ENCODE measurements at places on chromosomes 4 and X.
A peak's percentile ranks its signal among the peaks of the same experiment; 100 is the strongest.

- no peak for DNase-seq
These were observed 339.1 kb downstream of the ARHGAP10 start for GRCh38 chr4:148071009-148071408.

DNA sequence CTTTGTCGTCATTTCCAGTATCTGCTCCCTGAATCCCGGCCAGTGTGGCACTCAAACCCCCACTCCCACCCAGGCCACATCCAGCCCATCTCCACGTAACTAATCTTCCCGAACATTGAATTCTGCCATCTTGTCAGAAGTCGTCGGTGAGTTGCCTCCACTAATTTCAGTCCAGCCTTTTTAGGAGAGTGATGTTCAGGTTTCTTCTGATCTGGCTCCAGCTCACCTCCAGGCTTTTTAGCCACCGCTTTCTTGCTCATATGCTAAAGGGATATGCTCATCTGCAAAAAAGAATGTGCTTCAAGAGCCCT lies 1.3 kb downstream of the TMEM165 start:
- DNase-seq, result peak; percentile 52

DNA sequence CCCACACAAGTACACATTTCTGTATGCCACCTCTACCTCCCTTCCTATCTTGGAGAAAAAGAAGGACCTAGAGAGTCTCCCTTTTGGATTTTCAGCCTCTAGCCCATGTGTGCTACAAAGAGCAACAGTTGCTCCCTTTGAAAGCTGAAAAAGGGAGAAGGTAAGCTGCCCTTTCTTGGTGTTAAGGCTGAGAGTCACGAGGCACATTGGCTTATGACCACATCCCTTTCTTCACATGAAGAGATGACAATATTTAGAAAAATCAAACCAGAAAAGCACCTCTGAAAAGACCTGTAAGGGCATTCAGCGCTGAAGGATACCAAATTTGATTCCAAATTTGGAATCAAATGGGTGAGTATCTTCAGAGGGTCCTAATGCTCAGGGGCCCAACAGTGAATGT lies 6.4 kb upstream of the FGFBP1 start:
- DNase-seq, result no peak

DNA sequence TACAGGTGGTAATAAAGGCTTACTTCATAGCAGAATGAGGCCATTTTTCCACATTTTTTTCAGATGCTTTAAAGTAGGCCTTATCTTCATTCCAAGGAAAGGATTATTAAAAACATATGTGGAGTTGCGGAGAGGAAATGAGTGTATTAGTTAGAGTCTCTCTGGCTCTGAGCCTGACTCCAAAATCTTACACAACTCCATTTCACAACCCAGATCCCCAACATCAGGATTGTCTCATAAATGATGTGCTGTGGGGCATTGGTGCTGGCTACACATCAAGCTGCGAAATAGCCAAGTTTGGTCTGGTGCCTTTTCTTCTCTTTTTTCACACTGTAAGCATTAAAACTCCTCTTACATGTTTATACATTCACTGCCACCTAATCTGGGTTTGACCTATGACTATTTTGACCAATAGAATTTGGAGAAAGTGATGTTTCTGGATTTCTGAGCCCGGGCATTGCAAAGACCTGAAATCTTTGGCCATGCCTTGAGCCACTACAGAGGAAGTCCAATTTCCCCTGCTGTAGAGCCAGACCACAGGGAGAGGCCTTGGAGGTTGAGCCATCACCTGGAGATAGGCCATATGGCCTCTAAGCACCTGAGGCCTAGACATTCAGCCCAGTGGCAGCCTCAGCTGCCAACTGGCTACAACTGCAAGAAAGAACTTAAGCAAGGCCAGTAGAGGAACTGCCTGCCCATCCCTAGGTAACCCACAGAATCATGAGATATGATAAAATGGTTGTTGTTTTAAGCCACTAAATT lies 16.7 kb upstream of the SOD3 start:
- DNase-seq, result peak; percentile 98

DNA sequence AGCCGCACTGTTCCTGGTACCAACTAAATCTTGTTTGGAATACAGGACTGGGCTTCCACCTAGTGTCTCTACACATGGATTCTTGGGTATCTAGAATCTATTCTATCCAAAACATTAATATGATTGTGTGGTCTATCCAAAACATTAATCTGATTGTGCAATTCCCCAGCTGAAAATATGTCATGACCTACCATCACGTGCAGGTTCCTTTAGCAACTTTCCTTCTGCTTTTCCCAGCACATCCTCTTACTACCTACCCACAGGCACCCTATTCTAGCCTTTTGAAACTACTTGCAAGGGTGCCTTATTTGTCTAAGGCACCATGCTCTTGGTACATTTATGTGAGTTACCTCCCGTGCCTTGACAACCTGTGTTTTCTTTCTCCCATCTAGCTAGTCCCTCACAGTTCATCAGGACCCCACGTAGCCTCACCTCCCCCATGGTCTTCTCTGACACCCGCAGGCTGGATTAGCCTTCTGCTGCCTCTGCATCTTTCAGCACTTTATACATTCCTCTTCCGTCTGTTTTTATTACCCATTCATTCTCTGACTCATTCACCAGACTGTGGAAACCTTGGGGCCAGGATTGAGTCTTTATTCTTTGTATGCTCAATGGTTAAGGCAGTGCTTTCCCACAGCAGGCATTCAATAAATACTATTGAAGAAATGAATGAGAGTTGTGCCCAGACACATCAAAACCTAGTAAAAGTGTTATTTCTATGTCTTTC lies 88.8 kb upstream of the FAM9B start:
- peak; percentile 31 for DNase-seq

DNA sequence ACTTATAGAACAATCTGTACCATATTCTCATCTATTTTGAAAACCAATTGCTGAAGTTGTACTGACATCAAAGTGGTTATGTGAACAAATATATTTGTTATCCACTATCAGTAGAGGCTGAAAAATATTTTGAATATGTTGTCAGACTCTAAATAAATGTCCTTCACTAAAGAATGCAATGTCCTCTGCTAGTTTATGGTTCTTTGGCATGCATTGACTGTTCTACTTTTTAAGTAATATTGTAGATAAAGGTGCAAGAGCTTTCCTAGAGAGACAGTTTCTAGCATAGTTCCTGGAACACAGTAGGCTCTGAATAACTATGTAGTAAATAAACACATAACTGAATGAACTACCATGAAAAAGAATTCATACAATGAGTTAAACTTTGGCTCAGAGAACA lies 18.2 kb upstream of the COX7B2 start:
- DNase-seq, result no peak

DNA sequence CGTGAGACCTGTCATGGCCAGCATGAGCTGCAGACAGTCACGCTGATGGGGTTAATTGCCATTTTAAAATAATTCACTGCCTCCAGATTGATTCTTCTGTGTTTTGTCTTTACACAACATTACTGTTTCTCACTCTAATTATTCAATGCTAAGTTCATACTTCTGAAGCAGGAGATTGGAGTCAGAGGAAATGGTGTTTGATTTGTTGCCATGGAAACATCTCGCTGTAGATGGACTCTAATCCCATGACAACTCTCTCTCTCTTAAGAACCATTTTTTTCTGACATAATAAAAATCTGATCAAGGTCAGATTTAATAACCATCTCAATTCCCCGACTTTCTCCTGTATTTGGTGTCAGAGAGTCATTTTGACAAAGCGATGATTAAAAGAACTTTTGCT lies 209.0 kb downstream of the IDS start:
- no peak for DNase-seq

DNA sequence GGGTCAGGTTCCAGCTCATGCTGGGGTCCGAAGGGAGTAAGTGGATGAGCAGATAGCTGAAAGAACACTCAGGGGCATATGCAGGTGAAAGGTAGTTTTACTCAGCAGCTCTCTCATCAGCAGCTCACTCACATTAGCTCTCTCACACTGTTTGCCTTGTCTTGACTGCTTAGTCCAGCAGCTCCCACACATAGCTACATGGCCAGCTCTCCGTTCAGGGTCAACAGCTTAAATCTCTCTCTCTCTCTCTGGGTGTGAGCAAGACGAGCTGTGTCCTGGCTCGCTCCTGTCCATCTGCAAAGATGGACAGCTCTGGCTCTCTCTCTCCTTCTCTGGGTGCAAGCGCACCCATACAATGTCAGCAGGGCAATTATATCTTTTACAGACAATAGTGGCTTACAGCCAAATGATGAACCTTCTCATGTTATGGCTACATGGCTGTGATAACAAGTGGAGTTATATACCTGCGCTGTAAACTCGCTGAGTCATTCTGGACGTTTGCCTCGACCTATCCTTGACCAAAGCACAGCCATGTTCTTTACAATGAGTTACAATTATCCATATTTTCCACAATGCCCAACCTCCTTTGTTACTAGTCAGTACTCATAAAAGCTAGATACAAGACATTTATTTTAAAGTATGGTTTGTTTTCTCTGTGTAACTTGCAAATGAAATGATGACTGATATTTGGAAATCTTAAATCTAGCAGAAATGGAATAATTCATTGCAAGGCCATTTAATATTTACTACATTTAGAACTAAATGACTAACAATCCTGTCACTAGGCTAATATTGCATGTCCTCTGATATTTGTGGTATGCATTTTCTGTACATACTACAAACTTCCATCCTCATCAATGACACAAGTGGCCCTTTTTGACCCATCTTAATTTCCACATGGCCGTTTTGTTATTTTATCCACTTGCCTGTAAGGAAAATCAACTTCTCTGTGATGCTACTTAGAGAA lies 9.3 kb downstream of the PAPSS1 start:
- no peak for DNase-seq

DNA sequence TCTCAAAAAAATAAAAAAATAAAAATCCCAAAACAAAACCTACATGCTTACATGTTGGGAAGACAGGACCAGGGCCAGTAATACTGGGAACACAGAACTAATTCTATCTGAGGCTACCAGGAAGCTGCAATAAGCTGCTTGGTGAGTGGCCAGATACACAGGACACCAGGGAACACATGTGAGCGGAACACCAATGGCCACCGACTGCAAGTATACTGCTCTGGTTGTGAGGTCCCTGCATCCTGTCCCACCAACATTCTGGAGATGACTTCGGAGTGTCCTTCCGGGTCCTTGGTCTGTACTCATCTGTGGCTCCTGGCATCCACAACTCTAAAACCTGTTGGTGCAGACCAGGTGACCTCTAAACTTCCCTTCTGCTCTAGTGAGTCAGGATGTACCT lies 2.7 kb downstream of the TNIP2 start:
- DNase-seq, result no peak

GRCh38 chr4:74473155-74473811 lies 28.3 kb downstream of the AREG start:
- DNase-seq, result peak; percentile 90

DNA sequence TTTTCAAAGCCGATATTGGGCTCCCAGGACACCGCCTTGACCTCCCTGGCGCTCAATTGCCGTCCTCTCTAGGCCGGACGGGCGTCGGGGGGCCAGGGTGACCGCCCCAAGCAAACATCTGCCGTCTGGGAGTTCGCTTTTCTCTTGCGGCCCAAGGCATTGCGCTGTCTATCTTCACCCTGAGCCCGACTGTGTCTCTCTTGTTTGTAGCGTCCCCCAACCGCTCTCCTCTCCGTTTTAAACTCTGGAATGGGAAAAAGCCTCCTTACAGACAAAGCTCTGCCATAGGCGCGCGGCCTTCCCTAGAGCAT lies 551 bp upstream of the ARX start:
- DNase-seq, result no peak

DNA sequence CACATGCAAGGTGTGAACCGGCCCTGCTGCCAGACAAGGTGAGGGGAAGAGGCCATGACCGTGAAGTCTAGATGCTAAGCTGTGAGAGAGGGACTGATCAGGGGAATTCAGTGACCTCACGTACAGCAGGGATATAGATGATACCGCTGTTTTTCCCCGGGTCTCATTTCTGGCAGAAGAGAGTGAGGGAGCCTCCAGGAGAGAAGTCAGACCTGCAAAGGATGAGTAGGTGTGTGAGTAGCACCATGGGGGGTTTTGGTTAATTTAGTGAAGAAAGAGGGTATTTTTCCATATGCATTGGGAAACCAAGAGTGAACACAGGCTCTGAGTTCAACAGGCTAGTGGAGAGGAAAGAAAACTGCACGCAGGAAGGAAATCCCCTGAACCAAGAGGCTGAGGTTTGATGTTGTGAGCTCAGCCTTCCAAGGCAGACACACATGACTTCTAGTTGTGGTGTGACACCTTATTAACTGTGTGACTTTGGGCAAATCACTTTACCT lies 127.6 kb upstream of the GATB start:
- no peak for DNase-seq

GRCh38 chrX:100883654-100884053 lies 9.5 kb upstream of the NOX1 start:
- no peak for DNase-seq

DNA sequence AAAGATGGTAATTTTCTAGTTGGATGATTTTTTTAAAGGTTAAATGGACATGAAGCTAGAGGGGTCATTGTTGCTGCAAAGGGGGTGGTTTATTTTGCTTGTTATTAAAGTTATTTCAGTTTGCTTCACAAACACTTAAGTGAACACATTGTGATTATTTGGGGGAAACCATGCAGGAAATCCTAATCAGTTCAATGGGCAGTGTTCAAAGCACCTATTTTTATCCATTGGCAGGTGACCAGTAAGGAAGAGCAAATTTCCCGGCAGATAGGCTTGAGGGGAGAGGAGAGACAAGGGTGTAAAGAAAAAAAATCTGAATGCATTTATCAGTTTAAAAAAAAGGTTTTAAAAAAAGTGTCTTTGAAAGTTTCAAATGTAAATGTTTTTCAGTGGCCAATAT lies 17.6 kb downstream of the GPR174 start:
- DNase-seq, result no peak

- DNase-seq, result peak; percentile 17
These were observed 484.4 kb upstream of the NR3C2 start for GRCh38 chr4:148926276-148927260.

DNA sequence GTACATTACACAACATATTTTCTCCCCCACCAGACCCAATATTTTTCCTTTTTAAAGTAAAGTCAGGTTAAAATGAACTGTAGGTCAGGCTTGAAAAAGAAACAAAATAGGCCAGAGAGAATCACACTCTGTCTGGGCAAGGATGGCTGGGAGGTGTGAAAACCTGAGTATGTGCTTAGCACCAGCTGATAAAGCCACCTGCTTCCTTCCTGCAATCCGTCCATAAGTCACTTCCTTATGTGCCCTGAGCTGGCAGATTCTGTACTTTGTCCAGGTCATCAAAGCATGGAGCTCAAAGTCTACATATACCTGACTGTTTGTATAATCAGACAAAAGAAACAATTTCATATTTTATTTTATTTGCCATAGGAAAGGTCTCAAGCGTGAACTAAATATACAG lies 37.7 kb downstream of the ANTXR2 start:
- no peak for DNase-seq

DNA sequence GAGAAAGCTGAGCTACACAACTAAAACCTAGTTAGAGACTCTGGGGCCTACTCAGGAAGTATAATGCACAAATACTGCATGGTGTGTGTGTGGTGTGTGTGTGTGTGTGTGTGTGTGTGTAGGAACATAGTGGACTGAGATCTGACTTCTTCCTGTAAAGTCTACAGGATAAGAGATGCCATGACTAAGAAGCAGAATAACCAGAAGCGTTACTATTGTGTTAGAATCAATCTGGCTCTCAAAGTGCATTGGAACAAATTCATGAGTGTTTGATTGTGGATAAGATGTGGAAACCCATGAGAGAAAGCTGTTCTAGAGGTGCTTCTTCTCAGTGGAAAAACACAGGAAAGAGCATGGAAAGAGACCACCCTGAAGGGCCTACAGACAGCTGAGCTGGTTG lies 302.1 kb downstream of the INPP4B start:
- no peak for DNase-seq
